ENCODE measurements at places on chromosomes 2 and 18.
A peak's percentile ranks its signal among the peaks of the same experiment; 100 is the strongest.

DNA sequence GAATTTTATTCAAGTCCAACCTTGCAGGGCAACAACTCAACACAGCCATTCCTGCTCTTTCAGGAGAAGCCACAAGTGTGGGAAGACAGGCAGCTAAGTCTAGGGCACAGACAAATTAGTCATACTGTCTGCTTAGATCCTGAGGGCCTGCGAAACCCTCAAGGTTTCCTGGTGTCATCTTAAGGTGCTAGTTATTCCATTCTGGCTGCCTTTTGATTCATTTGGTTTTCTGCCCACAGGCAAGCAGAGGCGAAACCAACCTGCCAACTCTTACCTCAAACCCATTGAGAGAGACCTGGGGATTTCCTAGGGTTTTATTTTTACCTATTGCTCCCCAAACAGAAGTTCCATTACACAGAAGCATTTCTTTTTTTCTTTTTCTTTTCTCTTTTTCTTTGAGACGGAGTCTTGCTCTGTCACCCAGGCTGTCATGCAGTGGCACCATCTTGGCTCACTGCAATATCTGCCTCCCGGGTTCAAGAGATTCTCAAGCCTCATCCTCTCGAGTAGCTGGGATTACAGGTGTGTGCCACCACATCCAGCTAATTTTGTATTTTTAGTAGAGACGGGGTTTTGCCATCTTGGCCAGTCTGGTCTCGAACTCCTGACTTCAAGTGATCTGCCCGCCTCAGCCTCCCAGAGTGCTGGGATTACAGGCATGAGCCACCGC is 23.7 kb upstream of the SCYGR1 start:
- no peak for DNase-seq

DNA sequence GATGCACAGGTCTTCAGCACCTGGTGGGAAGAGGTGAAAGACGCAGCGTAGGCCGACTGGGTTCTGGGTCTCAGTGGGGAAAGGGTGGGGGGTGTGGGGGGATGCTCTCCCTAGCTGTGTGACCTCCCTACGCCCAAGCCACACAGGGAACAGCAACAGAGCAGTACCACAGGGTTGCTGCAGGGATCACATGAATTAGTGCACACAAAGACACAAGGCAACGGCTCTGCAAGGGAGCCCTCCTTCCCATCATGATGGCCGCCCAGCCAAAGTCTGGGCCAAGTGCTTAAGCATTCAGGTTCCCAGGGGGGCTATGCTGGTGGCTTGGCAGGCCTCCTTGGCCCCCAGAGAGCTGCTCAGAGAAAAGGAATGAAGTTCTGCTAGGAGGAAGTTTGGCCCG is 28.2 kb upstream of the GBX2 start:
- DNase-seq, result no peak

- DNase-seq, result no peak
These were observed 131.9 kb downstream of the IRS1 start for GRCh38 chr2:226667736-226668135.

GRCh38 chr2:56263876-56264275 is 80.1 kb downstream of the CCDC85A start:
- no peak for DNase-seq

GRCh38 chr2:118661179-118661578 is 186.3 kb downstream of the EN1 start:
- no peak for DNase-seq

DNA sequence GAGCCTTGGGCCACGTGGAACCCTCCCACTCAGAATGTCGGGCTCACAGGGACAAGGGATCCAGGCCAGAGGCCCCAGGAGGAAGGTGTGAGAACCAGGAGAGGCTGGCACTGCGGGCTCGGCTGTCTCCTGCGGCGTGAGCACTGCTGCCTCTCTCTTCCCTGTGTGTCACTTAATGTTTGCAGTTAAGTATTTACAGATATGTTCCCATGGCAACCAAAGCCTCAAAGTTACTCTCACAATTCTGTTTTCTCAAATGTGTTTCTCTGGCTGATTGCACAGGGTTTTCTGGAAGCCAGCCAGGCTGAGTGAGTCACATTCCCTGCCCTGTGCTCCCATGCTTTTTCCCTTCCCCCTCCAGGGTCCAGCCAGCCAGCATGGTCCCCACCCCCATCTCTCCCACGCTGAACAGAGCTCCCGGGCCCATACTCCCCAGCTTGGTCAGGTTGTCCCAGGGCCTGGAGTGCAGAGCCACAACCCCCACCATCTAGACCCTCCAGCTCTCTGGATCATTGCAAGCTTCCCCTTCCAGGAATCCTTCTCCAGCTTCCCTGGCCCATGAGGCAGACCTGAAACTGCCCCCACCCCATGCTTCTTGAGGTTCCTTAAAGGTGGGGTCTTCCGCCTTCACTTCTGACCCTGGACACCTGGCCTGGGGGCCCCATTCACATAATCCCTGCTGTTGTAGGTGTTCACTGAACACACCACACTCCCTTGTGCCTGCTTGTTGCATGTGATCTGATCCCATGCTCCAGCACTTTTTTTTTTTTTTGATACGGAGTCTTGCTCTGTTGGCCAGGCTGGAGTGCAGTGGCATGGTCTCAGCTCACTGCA is 265.9 kb downstream of the CELF4 start:
- peak; percentile 90 for DNase-seq

DNA sequence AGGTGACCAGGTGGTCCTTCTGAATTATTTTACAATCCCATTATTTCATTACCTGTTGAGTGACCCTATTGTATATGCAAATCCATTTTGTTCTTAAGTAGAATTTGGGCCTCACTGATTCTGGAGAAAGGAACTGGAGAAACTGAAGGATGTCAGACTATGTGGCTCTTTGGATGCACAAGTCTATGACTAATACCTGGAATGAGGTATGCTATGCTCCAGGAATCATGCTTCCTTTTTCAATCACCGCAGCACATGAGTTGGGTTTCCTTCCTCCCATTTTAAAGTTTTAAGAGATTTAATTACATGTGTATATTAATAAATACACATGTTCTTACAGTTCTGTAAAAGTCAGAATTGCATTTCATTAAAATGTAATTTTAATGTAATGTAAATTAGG is 253.9 kb upstream of the VWC2L start:
- DNase-seq, result no peak

DNA sequence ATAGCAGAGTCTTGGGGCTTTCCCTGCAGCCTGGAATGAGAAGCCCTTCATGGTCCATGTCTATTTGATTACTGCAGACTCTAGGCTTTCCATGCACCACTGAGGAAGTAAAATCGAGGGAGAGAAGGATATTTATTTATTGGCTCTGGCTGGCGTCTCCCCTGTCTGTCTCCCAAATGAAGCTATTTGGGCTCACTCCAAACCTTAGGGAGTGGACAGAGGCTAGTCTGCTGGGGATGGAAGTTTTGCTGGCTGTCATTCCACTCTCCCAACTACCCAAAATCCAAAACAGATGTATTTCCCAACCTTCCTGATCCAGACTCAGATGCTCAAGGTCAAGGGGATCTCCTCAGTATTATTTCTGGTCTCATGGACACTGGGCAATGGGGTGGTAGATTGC is 33.7 kb downstream of the TMEM17 start:
- no peak for DNase-seq

- DNase-seq, result no peak
These were observed 10.9 kb upstream of the KCNK3 start for GRCh38 chr2:26681656-26682055.

DNA sequence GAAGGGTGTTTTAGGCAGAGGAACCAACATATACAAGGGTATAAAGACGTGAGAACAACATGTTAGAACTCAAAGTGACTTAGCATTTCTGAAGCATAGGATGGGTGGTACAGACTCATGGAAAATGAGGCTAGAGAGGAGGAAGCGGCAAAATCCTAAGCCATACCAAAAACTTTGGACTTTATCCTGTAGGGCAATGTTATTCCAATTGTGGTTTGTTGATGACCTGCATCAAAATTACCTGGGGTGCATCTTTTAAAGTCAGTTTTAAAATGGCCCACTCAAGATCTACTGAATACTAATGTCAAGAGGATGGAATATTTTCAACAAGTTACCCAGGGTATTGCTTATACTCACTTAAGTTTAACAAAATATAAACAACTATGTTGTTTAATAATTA is 34.8 kb downstream of the RAPH1 start:
- no peak for DNase-seq

DNA sequence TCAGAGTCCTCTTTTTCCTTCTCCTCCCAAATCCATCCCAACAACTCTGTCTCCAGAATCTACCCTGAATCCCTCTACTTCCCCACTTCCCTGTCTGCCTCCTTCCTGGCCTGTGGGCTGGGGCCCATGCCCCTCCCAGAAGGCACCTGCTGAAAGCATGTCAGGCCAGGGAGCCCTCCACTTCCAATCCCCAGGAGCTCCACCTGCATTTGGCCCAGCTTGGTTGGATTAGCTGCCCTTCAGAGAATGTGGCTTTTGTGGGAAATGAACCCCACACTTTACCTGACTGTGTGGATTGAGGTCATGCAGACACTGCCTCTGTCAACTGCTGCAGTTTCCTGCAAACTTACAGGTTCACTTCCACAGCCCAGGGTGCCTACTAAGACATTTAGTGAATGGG is 58.5 kb downstream of the ACOXL start:
- no peak for DNase-seq

GRCh38 chr18:74967438-74967837 is 241.5 kb downstream of the PTGR3 start:
- no peak for DNase-seq

DNA sequence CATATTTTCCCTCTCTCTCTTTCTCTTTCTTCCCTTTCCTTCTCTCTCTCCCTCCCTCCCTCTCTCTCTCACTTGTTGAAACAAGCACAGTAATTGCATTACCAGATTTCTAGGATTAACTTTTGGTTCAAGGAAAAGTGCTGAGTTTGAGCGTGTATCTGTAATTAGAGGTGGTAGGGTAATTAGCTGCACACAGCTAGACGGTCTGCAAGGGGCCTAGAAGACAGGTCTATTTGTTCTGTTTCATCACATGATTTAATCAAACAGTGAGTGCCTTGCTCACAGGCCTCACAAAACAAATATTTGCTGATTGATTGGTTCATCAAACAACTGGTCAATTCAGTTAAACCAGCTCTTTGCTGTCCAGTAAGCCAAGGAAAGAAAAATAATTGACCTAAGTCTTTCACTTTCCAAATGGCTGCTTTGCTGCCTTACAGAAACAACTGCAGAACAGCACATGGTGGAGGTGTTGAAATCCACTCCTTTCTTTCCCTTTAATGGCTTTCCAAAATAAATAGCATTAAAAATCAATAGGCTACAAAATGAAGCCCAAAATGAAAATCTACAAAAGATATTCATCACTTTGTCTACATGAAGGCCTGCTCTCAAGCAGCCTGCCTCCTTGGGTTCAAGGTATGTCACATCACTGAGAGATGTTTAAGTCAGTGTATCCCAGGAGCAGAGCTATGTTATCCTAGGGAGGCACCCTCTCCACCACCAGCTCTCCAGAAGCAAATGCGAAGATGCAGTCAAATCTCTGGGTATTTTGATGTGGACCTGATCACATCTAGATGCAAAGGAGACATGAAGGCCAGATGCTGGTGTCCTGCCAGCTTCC is 264.4 kb upstream of the SIX2 start:
- peak; percentile 83 for DNase-seq

- DNase-seq, result no peak
These were observed 12.6 kb downstream of the DHX57 start for GRCh38 chr2:38863061-38863695.

DNA sequence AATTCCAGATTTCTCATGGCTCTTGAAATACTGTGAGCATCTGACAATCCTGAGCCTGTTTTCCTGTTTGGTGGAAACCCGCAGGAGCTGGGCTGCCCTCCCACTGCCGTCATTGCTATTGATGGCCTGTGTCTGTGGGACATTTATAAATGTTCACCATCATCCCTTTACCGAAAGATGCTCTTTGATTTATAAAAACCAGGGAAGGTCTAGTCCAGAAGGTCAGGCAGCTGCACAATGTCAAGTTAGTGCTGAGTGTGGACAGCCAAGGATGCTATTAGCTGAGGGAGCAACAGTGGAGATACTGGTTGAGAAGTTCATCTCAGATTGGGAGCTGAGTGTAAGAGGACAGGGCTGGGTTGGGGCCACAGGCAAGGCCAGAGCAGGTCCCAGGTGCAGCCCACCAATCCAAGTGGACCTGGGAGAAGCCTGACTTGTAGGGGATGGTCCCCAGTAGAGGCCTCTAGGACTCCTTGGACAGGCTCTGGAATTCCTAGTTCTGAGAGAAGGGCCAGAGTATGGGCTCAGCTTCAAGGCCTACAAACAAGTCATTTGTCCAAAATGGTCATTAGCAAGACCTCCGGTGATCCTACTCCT is 55.1 kb downstream of the COPS8 start:
- DNase-seq, result no peak

DNA sequence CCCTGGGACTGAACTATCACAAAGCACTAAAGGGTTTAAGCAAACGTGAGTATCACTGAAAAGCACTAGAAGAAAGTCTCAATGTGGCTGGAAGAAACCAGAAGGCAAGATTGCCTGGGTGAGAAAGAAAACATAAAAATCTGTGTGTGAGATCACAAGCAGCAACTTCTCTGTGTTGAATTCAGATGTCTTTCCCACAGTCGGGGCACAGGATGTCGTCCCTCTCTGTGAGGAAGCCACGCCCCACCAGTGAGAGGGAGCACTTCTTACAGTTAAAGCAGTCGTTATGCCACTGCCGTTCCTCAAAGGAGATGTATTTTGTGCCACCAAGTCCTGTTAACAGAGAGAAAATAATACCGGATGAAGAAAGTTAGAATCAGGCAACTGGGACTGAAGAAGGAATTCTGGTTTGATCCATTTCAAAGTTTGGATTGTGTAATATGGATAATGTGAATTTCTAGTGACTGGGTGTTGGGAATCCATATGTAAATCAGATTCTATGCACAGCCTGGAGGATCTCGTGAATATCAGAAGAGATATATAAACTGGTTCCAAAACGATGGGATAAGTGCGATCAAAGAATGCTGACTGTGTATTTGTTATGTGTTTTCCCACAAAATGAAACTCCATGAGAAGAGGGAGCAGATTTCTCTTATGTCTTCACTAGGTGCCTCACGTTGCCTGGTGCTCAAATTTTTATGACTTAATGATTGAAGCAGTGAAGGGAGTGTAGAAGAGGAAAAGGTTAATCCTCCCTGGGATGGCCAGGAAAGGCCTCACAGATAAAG is 24.0 kb downstream of the C2orf49 start:
- DNase-seq, result no peak

Measured in LNCaP clone FGC (cell line).